ENCODE measurements at places on chromosomes 3 and 15.

DNA sequence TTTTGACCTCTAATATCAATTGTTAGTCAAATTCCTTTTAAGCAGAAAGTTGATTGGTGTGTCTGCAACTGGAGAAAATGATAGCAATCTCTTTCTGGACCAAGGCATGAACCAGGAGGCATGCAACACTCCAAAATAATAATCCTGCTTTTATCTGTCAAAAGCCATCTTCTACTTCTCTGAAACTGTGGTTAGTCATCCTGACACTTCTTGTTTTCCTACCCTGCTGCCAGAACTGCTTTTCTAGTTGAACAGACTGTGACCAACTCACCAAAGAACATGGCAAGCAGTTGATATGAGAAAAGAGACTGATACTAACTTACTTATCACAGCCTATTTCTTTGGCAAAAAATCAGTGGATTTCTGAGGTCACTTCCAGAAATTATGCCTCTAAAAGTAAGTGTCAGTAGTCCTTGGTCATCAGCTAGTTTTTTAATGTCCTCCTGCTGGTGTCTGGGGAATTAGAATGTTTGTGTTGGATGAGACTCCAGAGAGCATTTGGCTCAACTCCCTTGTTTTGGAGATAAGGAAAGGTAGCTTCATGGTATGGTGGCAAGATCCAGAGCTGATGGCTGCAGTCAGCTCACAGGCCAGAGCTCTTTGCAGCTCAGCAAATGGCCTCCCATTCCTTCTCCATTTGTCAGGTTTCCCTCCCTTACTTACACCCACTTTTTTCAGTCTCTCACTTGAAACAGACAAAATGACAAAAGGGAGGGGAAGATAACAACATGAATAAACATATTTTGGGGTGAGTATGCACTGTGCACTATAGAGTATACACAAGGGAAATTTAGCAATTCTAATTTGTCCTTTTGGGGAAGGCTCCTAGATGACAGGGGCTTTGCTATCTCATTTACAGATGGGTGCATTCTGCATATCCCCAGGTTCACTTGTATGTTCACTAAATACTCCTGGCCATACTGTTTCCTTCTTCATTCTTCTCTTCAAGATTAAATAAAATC lies 7.0 kb downstream of the CRYGS start:
- no peak for DNase-seq

DNA sequence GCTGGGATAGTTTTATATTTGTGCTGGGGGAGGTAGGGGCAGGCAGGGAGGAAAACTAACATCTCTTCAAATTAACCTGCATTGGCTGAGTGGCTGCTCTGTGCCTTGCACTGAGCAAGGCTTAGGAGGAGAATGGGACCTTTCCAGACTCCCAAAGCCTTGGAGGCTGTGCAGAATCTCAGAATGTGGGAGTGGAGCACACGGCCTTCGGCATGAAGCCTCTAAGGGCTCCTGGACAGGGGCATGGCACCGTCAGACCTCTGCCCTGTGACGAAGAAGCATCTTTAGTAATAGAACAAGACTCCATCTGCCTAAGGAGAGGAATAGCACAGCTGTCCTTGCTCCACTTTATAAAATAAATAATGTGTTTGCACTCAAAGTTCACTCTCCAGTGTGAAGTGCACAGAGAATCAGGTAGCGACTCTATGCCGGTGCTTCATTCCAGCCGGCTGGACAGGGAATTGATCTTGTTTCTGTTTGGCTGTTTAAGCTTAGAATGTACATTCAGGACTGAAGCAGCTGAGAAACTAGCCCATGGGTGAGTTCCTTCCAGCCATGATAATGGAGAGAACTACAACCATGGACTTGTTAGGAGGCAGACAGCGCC lies 228.5 kb upstream of the ADAMTS9 start:
- no peak for DNase-seq

- no peak for DNase-seq
These were observed 965.0 kb downstream of the MCTP2 start for GRCh38 chr15:95196176-95196915.

- DNase-seq = no peak
These were observed 154.5 kb downstream of the FOXP1 start for GRCh38 chr3:71428841-71429596.

GRCh38 chr3:151556596-151556995 lies 95.7 kb upstream of the IGSF10 start:
- no peak for DNase-seq

DNA sequence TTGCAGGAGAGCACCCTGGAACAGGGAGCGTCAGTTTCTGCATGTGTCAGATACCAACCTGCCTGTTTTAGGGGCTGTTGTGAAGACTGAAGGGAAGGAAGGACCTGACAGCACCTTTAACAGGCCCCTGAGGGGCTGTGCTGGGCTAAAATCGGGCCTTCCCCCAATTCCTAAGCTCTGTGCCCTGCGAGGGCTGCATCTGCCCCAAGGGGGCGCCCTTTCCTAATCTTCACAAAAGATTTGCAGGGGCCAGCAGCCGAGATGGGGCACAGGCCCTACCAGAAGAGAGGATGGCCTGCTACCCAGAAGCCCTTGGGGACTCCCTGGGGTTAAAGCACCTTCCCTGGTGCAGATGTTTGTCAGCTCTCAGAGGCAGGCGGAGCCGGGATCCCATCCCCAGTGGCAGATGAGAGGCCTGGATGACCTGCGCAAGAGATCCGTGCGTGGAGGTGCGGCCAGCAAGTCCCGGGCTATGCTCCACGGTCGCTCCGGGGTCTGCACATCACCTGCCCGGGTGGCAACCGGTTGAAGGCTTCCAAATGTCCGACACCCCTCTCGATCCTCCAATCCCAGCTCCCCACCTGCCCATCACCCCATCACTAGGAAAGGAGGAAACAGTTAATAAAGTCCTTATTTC lies 53.6 kb downstream of the RHCG start:
- DNase-seq = no peak

DNA sequence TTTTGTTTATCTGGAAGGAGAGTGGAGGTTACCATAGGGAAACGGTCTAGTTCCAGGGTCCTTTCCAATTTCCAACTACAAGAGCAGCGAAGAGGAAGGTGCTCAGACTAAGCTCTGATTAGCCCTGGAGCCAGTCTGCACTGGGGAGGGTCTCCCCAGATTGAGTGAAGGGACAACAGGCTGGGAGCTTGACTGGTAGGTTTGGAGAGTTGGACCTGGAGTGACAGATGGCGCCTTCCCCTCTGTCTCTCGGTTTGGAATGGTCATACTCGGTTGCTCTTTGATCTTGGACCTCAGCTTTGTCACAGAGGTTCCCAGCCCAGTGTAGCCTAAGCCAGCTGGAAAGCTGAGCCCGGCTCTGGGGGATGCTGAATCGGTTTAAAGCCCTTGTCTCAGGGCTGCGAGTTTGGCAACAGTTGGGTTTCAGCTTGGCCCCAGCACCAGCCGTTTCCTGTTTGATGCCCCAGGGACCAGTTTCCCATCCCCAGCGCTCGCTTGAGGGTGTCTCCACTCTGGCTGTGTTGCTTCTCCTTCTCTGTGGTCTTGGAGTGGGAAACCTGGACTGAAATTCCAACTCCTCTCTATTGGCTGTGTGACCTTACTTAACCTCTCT lies 53.1 kb upstream of the ULK4 start:
- no peak for DNase-seq

GRCh38 chr3:16849795-16850194 lies 35.0 kb upstream of the PLCL2 start:
- DNase-seq = no peak

GRCh38 chr15:65584241-65584640 lies 26.7 kb downstream of the INTS14 start:
- DNase-seq = no peak

DNA sequence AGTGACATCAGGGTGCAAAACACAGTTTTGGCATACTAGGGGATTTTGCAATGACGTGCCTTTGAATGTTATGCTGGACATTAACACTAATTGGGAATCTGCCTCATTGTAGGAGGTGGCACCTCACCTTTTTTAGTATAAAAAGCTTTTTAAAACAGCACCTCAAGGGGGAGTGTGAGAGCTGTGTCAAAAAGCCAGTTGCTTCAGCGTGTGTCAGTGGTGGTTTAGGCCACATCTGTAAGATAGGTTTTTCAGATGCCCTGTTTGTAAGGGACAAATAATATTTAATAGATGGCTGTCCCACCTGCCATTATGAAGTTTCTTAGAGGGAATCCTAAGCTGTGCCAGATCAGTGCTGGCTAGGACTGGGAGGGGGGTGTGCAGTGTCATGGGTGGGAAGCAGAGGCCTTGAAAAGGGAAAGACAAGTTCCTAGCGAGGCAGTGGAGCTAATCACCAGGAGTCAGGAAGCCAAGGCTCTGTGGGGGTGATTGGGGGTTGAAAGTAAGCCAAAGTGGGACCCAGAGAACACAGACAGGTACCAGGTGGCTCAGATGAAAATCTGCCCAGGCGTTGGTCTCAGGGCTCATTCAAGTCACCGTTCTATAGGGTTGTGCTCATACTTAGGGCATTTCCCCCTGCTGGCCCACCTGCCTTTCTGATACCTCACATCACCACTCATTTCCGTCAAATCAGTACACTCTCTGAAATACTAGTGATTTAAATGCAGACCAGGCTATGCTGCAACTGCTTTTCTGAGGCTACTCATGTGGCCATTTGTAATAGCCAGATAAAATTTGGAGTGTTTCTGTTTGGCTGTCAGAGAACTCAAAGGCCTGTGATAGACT lies 120.5 kb downstream of the BBX start:
- DNase-seq = no peak

DNA sequence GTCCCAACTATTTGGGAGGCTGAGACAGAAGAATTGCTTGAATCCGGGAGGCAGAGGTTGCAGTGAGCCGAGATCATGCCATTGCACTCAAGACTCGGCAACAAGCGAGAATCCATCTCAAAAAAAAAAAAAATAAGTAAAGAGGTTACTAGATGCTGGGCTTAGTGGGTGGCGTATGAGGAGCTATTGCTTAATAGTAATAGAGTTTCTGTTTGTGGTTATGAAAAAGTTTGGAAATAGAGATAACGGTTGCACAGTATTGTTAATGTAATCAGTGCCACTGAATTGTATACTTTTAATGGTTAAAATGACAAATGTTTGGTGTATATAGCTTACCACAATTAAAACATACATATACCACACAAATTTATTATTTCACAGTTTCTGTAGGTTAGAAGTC lies 14.7 kb upstream of the HHATL start:
- no peak for DNase-seq

DNA sequence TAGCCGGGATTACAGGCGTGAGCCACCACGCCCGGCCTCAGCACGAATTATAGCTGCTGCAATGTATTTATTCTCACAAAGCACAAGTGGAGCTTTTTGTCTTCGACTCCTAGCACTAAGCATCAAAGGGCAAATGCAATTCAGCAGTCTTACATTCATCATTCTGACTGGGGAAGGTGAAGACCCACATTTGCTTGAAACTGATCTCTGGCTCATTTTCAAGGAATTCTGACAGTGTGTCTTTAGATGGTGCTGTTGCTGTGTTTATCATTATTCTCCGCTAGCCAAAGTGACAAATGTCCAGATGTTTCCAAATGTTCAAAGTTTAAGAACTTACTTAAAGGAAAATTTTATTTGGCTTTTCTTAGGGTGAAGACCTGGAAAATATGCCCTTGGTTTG lies 55.9 kb downstream of the SGO1 start:
- DNase-seq = no peak

GRCh38 chr3:18559331-18559842 lies 134.2 kb upstream of the SATB1 start:
- DNase-seq = no peak

DNA sequence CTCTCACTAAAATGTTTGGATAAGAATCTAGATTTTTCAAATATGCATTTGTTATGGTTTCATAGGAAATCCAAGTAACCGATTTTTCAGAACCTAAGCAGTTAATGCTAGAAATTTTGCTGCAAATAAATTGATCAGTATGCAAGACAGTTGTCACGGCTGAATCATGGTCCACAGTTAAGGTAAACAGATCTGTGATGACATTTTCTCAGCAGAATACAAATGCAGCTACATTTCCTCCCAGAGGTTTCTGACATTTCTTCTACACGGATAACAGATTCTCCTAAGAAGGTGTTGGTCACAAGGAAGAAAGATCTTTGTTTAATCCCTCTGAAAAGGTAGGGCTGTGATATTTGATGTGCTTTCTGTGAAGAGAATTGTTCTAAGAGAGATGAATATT lies 36.9 kb downstream of the ARNT2 start:
- no peak for DNase-seq

DNA sequence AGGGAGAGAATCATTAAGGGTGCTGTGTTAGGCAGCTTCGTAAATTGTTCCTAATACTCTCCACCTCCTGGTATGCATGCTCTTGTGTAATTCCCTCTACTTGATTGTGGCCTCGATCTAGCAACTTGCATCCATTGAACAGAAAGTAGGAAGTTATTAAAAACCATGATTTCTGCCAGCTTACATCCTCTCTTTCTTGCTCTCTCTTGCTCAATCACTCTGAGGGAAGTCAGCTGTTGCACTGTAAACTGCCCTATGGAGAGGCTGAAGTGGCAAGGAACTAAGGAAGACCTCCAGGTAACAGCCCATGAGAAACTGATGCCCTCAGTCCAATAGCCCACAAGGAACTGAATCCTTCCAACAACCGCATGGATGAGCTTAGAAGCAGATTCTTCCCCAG lies 92.6 kb downstream of the ERC2 start:
- DNase-seq = no peak

GRCh38 chr3:192156382-192156781 lies 571.0 kb downstream of the FGF12 start:
- no peak for DNase-seq

DNA sequence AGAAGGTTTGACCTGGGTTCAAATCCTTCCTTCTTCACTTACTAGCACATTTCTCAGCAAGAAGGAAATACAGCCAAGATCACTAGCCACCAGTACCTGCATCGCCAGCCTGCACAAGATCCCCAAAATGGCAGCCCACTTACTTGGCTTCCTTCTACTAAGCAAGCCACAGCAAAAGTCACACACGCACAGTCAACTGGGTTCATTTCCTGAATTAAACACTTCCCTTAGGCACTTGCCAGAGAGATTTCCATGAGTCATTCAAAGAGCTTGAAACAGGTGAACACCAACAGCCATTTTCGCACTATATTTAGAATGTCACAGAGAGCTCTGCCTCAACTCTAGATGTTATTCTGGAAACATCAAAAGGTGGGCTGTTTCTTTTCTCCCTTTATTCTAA lies 42.6 kb downstream of the MGLL start:
- no peak for DNase-seq

Measured in activated CD8-positive, alpha-beta memory T cell treated with anti-CD3 and anti-CD28 coated beads for 4 hours (primary cell).